Fibroblast of the aortic adventitia (primary cell): ENCODE measurements at places on chromosomes 2 and 18. TPM values are rescaled to one million over a fixed set of nuclear protein-coding genes. Genes with fewer than 3 reads are reported as not detected.

- no peak for DNase-seq
These were observed 117.9 kb downstream of the ARHGAP15 start for GRCh38 chr2:143246815-143247744.

Gene ACTG2
- 2.4 TPM in 1 of 2 replicates, not detected in the other for total RNA-seq

DNA sequence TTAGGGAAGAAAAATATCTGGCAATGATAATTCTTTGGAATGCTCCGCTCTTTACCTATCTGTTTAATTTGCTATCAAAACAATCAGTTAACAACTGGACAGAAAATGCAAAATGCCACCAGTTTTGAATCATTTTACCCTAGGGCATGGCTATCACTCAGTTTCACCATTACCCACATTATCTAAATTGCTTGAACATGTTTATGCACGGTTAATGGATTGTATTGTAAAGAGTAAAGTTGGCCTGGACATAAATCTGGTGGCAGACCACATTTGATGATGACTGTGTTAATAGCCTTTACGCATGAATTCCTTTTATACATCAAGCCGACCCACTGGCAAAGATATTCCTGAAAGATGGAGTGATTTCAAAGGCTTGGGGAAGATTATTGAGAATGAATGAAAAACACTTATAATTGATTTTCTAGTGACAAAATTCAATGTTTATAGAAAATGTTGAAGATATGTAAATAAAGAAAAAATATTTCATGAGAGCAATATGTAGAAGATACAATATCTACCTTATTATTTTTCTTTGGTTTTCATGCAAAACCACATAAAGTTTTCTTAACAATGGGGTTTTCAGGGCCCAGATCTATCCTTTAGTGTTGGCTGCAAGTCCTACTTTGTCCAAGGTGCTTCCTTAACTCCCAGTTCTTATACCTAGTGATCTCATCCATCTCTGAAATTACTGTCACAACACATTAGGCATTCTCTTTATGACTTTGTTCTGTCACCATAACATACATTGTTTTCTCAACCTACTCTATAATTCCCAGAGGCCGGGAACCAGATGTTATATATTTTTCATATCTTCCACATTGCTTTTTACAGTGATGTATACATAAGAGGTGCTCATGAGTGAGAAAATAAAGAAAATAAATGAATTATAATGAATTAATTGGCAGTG is 265.1 kb downstream of the RIT2 start:
- DNase-seq = no peak

DNA sequence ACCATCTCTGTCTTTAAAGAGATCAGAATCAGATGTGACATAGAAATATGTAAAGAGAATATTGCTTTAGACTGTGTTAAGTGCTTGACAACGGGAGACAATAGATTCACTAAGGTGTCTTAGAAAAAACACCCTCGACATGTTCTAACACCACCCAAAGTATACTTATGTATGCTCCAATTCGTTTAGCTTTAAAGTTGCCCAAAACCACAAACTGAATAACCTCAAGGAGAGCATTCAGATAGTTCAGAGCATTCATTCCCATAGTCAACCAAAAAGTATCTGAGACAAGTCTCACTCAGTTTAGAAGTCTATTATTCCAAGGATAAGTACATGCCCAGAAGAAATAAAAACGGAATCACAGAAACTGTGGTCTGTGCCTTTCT is 96.4 kb downstream of the KYNU start:
- DNase-seq = peak; percentile 5

GRCh38 chr2:3793249-3793648 is 89.9 kb downstream of the DCDC2C start:
- no peak for DNase-seq

DNA sequence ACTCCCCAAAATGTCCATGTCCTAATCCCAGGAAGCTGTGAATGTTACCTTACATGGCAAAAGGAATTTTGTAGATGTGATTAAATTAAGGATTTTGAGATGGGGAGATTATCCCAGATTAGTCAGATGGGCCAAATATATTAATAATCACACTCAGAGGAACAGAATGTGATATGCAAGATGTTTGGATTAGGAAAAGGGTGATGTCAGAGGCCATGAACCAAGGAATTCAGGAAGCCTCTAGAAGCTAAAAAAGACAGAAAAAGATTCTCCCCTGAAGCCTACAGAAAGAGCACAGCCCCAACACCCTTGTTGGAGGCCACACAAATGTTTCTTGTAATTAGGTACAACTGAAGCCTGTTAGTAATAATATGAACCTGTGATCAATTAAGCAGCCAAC is 13.1 kb downstream of the TMEM131 start:
- DNase-seq = no peak

Gene SPATA3
- not detected in 2 replicates for total RNA-seq

Gene CHRNG
- total RNA-seq = not detected in 2 replicates

Gene RAX
- not detected in 2 replicates for total RNA-seq

Gene LAPTM4A
- 90.2 and 251 TPM in 2 replicates for total RNA-seq

DNA sequence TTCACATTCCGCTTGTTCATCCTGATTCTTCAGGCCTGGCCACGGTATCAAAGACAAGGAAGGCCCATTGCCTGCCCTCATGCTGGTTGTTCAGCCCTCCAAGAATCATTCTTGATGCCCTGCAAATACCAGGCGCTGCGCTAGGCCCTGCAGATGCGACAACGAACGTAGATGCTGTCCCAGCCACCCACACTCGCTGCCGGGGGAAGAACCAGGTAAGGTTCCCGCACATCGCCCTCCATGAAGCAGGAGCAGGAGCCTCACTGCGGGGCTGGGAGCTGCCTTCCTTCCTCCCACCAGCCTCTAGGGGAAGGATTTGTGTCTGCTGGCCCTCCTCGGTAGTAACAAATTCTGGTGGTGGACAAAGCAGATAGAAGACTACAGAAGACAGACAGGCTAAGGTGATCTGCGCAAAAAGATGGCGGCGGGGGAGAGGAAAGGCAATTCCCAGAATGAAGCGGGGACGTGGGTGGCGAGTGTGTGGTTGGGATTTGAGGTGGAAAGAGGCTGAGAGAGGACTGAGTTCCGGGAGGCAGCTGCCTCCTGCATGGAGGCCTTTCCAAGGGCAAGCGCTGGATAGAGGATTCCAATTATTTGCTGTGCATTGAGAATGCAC is 19.8 kb upstream of the GPR55 start:
- no peak for DNase-seq

Gene UGT1A3
- total RNA-seq = not detected in 2 replicates
